ENCODE measurements at places on chromosomes 11 and 22. TPM values are rescaled to one million over a fixed set of nuclear protein-coding genes. Genes with fewer than 3 reads are reported as not detected.

DNA sequence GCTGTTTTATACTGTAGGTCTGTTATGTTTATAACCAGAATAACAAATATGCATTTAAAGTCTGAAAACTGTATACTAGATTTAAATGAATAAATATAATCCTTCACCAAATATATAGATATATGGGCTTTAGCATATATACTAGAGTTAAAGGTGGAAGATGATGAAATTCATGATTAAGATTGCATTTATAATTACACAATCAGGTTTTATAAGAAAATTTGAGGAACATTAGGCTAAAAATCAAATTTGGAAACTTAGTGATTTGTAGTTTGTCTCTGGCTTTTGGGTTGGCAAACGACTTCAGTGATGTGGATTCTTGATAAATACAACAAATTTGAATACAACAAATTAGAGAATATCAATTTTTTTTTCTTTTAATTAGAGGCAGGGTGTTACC, 10.0 kb downstream of the BCL2L13 start:
- no peak overlapping the region for H3K27ac ChIP-seq
- no peaks in the 10 kb centered on the region for H3K4me1 ChIP-seq
- no peak for DNase-seq

GRCh38 chr11:132472411-132473172, 1059.7 kb downstream of the OPCML start:
- H3K27ac ChIP-seq = no peak overlapping the region
- DNase-seq = no peak
- no peaks in the 10 kb centered on the region for H3K36me3 ChIP-seq
- no peaks in the 10 kb centered on the region for H3K4me1 ChIP-seq

Gene TMPRSS4
- 2.5 TPM for total RNA-seq

Gene MMP12
- total RNA-seq = 10.8 TPM

Gene RAB3IL1
- 3.6 TPM for total RNA-seq
